Psoas muscle (tissue), 8 donors: ENCODE measurements at places on chromosomes 7 and 10. TPM values are rescaled to one million over a fixed set of nuclear protein-coding genes. Genes with fewer than 3 reads are reported as not detected.

DNA sequence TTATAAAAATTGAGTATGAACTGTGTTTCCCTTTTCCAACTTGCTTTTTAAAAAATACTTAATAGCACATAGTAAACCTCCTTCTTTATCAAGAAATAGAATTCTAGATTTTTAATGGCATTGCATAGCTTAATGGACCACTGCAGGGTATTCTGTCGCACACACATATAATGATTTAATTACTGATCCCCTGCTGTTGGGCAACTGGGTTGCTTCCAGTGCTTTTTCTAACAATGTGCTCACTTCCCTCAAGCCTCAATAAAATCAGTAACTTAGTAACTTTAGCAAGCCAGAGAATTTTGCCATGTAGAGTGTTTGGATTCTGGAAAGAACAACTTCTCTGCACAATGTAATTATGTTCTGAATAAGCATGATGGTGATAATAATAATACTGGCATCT, 49.1 kb upstream of the PDLIM1 start:
- no peak for DNase-seq

- no peak for DNase-seq
Observed at GRCh38 chr10:80612261-80612660, 74.6 kb downstream of the SH2D4B start.

DNA sequence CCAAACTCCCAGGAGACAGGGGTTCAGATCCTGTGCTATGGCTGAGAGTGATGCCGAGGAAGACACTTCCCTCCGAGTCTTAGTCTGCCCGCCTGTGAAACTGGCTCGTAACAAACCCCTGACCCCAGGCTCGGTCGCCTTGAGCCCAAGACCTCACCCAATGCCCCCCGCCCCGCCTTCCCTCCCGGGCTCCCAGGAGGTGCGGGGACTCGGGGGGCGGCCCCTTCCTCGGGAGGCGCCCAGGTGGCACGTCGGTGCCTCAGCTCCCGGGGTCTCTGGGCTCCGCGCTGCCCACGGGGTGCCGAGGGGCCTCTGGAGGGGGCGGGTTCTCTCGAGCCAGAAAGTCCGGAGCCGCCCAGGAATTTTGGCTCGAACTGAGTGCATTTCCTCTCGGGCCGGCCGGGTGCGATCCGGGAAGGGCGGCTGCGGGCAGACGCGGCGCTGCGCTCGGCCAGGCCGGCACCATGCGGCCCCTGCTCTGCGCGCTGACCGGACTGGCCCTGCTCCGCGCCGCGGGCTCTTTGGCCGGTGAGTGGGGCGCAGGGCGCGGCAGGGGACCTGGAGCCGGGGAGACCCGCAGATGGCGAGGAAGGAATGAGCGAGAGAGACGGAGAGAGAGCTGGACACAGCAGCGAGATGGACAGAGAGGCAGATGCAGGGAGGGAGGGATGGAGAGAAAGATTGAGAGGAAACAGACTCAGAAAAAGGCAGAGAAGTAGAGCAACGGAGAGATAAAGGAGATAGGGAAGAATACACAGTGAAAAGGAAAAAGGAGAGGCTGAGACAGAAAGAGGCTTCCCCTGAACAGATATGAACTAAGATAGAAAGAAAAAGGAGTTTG, at the start of gene PLAC9:
Gene PLAC9 (plus strand): TSS at position 432 of the 841 bp plus-strand sequence. CDS start 33 bp downstream, at position 465.
- DNase-seq = peak; percentile 76

The CPED1 gene
- total RNA-seq = 32.9 TPM

- DNase-seq = peak; percentile 95
Observed at GRCh38 chr7:48035301-48035966, at the start of gene C7orf57. Gene C7orf57 (plus strand): TSS chr7:48035543. CDS start chr7:48036309, 766 bp downstream.

DNA sequence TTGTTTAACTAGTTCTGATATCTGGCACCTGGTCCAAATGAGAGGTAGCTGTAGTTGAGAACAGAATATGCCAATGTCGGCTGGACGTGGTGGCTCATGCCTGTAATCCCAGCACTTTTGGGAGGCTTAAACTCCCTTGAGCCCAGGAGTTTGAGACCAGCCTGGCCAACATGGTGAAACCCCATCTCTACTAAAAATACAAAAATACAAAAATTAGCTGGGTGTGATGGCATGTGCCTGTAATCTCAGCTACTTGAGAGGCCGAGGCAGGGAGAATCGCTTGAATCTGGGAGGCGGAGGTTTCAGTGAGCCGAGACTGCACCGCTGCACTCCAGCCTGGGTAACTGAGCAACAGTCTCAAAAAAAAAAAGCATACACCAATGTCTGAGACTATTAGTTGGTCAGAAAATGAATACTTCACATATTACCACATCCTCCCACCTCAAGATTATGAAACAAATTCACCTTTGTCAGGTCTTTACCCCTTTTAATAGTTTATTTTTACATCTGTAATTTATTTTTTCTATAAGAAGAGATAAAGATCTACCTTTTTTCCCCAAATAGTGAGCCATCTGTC, 38.8 kb downstream of the EPC1 start:
- DNase-seq = no peak

GRCh38 chr7:27116031-27116961, 13.8 kb upstream of the HOXA2 start:
- no peak for DNase-seq

DNA sequence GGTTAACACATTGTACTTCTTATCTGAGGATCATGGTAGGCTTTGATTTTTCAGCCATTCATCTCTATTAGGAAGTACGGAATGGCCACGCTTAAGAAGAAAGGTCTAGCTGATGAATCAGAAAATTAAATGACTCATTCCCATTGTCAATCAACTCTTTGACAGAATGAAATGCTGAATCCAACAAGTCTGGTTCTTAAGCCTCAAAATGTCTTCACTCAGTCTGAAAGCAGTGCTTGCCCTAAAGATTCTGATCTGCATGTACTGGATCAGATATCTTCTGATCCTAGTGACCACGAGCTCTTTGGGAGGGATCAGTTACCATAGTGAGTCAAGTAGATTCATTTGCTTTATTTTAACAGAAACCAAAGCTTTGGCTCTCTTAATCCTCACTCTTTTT, 5.7 kb upstream of the CELF2 start:
- no peak for DNase-seq

The INSYN2A gene
- total RNA-seq = 0.10 TPM

GRCh38 chr7:35039343-35039742, 2.1 kb upstream of the DPY19L1 start:
- no peak for DNase-seq

- DNase-seq = no peak
Observed at GRCh38 chr10:5634918-5635317, 31.5 kb downstream of the ASB13 start.

The BAMBI gene
- 0.99 TPM for total RNA-seq

- DNase-seq = no peak
Observed at GRCh38 chr10:110363572-110364411, 59.1 kb upstream of the SMNDC1 start.

The AASS gene
- total RNA-seq = 4.8 TPM

GRCh38 chr7:83419013-83419412, 229.9 kb downstream of the SEMA3E start:
- DNase-seq = no peak

DNA sequence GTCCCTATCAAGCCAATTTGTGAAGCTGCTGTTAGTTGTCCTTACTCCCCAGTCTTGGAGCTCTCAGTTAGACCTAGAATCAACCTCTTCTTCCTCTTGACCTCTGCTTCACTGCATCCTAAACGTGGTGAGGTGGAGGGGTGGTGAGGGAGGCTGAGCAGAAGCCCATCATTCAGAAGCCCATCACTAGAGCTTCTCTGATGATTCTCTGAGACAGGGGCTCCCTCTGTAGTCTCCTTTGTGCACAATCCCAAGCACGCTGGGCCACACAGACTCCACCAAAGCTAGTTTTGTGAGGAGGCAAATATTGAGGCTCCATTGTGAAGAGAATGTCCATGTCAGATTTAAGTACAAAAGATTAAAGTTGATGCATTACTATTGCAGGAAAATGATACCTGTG, 163.8 kb upstream of the PRSS1 start:
- DNase-seq = no peak

DNA sequence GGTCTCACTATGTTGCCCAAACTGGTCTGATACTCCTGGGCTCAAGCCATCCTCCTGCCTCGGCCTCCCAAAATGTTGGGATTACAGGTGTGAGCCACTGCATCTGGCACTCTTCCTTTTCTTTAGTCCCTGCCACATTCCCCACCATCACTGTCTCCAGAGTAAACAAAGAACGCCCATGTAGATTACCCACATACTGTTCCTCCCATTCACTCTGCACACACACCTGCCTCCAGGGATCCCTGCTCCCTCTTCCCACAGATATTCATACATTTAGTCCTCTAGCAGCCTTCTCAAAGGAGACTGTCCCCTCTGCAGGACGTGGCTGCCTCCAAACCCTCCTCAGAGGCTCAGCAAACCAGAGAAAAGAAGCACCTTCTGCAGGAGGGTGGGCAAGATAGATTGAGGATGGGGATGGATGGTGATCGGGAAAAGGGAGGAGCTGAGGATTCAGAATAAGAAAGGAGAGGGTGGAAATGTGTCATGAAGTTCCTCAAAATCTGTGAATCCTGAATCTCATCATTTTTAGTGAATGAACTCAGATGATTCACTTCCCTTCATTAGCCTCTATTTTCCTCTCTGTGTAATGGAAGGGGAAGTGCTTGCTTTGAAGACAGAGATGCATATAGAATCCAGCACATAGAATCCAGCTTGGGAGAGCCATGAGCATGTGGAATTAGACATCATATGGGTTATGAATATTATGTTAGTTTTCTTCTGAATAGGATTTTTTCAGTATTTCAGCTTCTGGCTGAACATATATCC, 5.5 kb upstream of the PLAU start:
- no peak for DNase-seq

DNA sequence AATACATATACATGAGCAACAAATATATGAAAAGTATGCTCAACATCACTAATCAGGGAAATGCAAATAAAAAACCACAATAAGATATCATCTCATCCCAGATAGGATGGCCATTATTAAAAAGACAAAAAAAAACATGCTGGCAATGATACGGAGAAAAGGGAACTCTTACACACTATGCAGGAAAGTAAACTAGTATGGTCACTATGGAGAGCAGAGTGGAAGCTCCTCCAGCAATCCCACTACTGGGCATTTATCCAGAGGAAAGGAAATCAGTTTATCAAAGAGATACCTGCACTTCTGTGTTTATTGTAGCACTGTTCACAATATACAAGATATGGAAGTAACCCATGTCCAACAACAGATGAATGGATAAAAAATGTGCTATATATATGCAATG, 217.5 kb downstream of the SDK1 start:
- DNase-seq = no peak

- DNase-seq = no peak
Observed at GRCh38 chr7:92845736-92846135, 9.4 kb upstream of the CDK6 start.

DNA sequence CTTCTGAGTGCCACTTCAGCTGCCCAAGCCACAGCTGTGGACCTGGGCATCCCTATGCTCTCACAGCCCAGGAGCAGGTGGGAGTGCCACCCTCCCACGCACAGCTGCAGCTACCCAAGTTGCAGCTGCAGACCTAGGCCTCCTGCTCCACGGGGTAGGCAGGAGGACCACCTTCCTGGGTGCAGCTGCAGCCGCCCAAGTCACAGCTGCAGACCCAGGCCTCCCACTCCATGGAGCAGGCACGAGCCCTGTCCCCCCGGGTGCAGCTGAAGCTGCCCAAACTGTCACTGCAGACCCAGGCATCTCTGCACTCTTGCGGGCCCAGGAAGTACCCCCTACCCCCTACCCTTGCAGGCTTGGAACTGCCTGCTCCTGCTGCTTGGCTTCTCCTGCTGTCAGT, 260.2 kb downstream of the XPNPEP1 start:
- DNase-seq = no peak

- no peak for DNase-seq
Observed at GRCh38 chr10:75498884-75499350, 67.5 kb downstream of the LRMDA start.

GRCh38 chr10:117427356-117427755, 52.1 kb upstream of the PDZD8 start:
- no peak for DNase-seq

DNA sequence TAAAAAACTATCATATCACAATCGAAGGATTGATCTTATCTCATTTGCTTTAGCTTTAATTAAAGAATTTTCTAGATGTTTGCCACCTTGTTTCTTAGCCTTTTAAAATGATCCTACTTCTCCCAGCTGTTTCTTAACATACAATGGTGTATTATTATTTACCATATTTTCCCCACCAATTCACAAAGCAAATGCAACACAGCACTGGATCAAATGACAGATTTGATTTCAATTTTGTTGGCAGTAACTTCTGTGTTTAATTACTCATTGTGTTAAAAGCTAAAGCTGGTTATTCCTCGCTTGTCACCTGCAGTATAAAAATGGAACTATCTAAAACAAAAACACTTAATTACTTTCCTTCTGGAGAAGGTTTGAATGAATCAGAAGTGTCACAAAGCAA, 19.6 kb downstream of the SVIL start:
- DNase-seq = no peak

DNA sequence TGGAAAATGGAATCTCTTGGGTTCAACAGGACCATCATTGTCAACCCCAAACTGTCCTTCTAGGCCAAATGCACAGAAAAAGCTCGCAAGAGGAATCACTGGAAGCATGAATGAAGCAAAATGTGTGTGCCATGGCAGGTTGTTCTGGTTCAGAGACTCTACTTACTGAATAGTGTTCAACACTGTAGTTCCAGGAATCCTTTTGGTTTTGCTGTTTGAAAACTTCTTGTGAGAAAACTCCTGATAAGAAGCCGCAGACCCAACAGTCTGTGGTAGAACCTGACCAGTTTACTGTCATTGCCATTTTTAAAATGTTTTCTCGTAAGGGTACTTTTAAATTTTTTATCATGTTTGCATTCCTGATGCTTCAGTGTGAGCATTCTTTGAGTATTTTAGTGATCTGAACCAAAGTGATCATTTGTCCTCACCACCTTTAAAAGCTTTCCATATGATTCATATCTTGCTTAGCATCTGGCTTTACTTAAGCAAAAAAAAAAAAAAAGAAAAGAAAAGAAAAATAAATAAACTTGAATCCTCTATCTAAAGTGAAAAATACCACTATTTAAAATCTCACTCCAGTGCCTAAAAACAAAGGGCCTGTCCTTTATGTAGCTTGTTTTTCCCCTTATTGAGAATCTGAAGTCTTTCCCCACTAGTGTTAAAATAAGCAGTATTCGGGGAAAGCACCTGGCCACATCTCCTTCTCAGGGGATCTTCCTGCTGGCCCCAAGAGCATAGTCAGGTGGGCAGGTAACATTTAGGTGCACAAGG, 92.4 kb downstream of the WNT2 start:
- no peak for DNase-seq

The CYP2C19 gene
- not detected for total RNA-seq

DNA sequence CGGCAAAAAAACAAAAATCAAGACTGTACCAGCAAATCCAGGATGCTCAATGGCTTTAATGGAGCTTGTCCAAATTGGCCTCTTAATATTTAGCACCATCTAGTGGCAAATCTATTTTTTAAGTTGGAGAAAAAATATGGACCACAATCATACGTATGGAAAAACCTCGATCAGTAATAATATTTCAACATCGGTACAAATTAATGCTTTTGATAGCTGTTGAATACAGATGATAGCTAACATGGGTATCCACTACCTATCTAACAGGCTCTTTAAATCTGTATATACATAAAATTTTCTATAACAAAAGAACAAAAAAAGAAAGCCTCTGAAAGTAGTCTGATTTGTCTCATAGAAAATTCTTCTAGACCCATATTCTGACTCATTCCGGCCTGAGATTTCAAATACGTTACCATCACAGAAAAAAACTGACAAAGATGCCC, 29.2 kb downstream of the COA1 start:
- no peak for DNase-seq

GRCh38 chr7:43039346-43039745, 73.1 kb upstream of the HECW1 start:
- DNase-seq = no peak

The CXCL12 gene
- 84.4 TPM for total RNA-seq

- DNase-seq = no peak
Observed at GRCh38 chr7:158585721-158586498, 1.7 kb downstream of the PTPRN2 start.

The DYDC1 gene
- not detected for total RNA-seq

The CRHR2 gene
- 1.3 TPM for total RNA-seq
